Activated T-cell treated with anti-CD3 and anti-CD28 coated beads, Interleukin-2, amount 50 U/mL, for 4 hours (primary cell): ENCODE measurements at places on chromosomes 6 and 20. TPM values are rescaled to one million over a fixed set of nuclear protein-coding genes. Genes with fewer than 3 reads are reported as not detected.

ANKRD66 gene
- total RNA-seq = not detected

TOX2 gene
- total RNA-seq = 0.66 TPM

AHI1 gene
- total RNA-seq = 35.5 TPM

C6orf58 gene
- total RNA-seq = not detected

ZFP64 gene
- total RNA-seq = 11.3 TPM

OXT gene
- total RNA-seq = 0.60 TPM

CHRNA4 gene
- not detected for total RNA-seq

HLA-DQA2 gene
- total RNA-seq = not detected

RRBP1 gene
- total RNA-seq = 25.5 TPM

ZNF311 gene
- 0.52 TPM for total RNA-seq

IMPG1 gene
- total RNA-seq = not detected

CASS4 gene
- total RNA-seq = 1.9 TPM

C6orf47 gene
- total RNA-seq = 18.2 TPM

PPARD gene
- 15.4 TPM for total RNA-seq

GNAS gene
- 440 TPM for total RNA-seq

EDN1 gene
- total RNA-seq = 0.24 TPM

SYCP2L gene
- total RNA-seq = not detected

ME1 gene
- 0.55 TPM for total RNA-seq

COL21A1 gene
- total RNA-seq = not detected

TBX18 gene
- total RNA-seq = not detected

CLDN20 gene
- not detected for total RNA-seq

CTCFL gene
- 0.15 TPM for total RNA-seq

PRR18 gene
- total RNA-seq = not detected

IER3 gene
- 519 TPM for total RNA-seq

PBOV1 gene
- not detected for total RNA-seq

SAPCD1 gene
- total RNA-seq = 9.4 TPM

SEMG1 gene
- total RNA-seq = not detected

EYA4 gene
- total RNA-seq = not detected

PACSIN1 gene
- total RNA-seq = not detected

CST2 gene
- not detected for total RNA-seq

OPN5 gene
- not detected for total RNA-seq

CENPW gene
- 36.5 TPM for total RNA-seq

MUC21 gene
- not detected for total RNA-seq

C20orf141 gene
- total RNA-seq = not detected

HTR1E gene
- total RNA-seq = not detected

C20orf204 gene
- total RNA-seq = 3.9 TPM

MLIP gene
- not detected for total RNA-seq

PHF1 gene
- total RNA-seq = 29.4 TPM

TGM2 gene
- total RNA-seq = 0.71 TPM

RSPO3 gene
- not detected for total RNA-seq

GABRR1 gene
- not detected for total RNA-seq

KCNK5 gene
- total RNA-seq = 21.3 TPM

TINAG gene
- total RNA-seq = not detected

NRSN2 gene
- 2.8 TPM for total RNA-seq

ZC3H12D gene
- total RNA-seq = 22.2 TPM
